ENCODE measurements at places on chromosomes 7 and 10.
A peak's percentile ranks its signal among the peaks of the same experiment; 100 is the strongest.

GRCh38 chr7:89770161-89770560 lies 384.1 kb upstream of the STEAP1 start:
- no peak for DNase-seq

DNA sequence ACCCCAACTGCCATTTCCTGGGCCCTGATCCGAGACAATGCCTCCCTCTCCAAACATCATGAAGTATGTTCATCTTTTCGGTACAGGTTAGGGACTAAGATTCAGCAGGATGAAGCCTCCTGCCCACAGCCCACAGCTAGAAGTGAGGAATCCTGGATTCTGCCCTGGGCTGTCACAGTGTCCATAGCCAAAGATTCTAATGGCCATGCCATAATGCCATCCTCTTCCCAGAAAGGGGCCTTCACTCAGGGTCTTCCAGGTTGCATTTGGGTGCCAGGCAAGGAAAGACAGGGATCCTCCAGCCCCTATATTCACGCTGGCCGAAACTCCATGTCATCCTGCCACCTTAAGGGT lies 15.7 kb upstream of the ZMIZ1 start:
- DNase-seq = no peak

- no peak for DNase-seq
Measured at GRCh38 chr10:103839519-103839871, 15.9 kb downstream of the SH3PXD2A start.

DNA sequence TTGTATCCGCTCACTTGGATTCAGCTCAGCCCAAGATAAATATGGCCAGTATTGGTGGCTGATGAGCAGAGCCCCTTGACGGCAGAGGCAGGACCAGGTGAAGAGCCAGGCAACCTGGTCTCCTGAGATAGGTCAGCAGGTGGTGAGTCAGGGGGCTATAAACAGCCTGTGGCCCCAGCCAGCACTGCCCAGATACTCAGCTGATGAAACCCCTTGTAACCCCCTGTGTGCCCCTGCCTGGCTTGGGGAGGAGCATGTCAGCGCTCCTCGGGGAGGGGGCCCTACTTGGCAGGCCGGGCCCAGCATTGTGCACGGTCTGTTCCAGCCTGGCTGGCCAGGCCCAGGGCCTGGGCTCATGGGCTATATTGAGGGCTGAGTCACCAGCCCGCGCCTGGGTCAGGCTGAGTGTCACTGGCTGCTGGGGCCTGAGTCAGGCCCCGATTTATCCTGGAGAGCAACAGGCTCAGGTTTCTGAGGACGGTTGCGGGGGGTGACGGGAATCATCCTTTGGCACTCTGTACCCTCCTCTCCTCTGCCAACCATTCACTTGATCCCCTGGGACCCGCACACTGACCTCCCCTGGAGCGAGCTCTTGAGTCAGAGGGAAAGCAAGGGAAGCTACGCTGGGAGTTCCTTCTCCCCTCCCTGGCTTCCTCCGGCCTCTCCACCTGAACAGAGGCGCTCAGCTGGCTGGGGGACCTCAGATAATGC lies 2.8 kb upstream of the FLNC start:
- peak; percentile 32 for DNase-seq

DNA sequence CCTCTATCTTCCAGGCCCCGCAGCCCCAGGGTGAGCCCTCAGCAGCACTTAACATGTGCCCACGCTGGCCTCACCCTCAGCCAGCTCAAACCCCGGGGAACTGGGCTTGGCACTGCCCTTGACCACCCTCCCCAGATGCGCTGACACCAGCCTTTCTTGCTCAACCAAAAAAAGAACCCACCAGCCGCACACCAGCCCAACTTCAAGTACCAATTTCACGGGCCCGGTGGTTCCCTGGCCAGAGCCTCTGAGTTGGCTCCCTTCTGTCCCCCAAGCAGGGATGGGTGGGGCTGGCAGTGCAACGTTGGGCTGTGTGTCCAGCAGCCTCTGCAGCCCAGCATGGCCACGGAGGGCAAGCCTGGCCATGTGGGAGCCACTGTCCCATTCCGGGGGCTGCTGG lies 96.3 kb downstream of the COL13A1 start:
- no peak for DNase-seq

DNA sequence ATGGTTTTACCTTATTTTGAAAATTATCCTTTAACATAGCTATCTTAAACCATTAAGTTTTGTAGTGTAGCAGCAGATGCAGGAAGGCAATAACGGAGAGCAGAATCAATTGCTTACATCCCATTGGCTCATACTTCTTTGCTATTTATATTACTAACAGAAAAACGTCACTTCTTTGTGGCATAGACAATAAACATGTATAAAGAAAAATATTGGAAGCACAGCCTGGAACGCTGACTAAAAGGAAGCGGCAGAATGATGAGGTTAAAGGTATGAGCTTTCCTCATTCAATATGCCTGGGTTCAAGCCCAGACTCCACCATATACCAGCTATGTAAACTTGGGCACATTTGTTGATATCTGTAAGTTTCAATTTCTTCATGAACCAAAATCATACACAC lies 24.0 kb upstream of the BMPER start:
- no peak for DNase-seq

GRCh38 chr7:127581716-127582115 lies 3.7 kb downstream of the GCC1 start:
- DNase-seq = no peak

DNA sequence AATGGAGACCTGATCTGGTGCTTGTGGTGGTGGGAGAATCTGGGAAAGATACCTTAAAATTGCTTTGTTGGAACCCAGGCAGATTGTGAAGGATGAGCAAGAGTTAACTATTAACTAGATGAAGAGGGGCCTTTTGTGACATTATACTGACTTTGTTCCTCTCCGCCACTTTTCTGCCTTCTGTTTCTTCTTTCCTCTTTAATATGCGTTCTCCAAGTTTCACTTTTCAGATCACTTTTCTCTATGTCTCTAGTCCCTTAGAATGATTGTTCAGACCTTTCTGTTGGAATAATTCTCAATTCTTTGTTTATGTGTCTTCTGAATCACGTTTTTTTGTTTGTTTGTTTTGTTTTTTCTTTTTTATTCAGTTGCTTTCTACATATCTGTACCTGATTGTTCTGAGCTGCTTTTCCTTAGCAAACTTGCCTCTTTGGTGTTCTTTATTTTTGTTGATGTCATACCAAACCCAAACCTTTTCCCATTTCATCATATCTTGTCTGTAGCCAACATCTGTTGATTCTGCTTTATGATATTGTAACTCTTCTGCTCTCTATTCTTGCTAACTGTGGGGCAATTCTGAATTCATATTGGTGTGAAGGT lies 2.8 kb downstream of the BMPR1A start:
- no peak for DNase-seq

DNA sequence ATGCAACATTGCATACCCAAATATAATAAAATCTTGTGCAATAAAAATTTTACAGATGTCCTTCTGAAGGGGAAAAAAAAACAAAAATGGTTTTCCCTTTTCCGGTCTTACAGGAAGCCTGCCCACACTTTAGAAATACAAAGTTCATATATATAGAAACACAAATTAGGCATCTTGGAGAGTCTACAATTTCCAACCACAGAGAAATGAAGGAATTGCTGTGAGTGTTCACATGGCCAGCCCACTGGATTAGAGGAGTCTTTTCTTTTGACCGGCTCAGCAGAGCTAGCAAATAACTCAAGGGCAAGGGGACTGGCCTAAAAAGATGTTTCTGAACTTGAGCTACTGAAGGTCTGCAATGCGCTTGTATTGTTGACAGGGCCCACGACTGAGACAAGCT lies 92.4 kb downstream of the GLI3 start:
- DNase-seq = no peak

DNA sequence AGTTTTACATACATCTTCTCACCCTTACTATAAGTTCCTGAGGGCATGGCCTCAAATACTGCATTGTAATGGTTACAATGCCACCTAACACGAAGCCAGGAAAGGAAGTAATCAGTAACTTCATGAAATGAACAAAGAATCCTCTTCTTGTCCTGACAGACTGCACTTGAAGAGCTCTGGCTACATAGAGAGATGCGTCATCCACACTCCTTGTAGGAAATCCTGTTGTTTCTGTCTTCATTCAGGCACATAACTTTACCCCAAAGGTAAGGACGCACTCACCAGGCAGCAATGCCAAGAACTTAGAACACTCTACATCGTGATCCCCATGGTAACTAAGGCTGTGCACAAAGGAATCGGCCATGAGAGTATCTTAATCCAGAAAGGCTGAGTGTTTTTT lies 80.3 kb upstream of the ARID5B start:
- no peak for DNase-seq

GRCh38 chr7:97006055-97006815 lies 882 bp downstream of the DLX6 start:
- DNase-seq = no peak

DNA sequence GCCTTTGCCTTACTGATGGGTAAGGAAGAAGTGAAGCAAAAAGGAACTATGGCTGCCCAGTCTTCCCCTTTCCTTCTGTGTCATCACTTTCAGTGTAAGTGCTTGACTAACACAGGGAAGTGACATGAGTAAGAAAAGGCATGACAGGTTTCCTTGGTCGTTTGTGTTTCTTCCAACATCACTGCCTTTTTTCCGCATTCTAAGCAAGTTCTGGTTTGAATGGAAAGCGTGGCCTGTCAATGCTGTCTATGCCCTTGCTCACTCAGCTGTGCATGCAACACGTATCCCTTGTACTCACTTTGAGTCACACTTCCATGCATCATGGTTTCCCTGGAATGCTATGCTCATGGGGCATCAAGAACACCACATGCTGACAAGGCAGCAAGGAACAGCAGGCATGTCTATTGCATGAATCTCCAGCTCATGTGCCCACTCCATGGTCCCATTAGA lies 111.8 kb downstream of the OAT start:
- DNase-seq = peak; percentile 71

GRCh38 chr7:151763420-151763984 lies 113.4 kb downstream of the PRKAG2 start:
- DNase-seq = no peak
